GM04504 (cell line): ENCODE measurements at places on chromosomes 5 and 9.

GRCh38 chr5:117888688-117889087 is 1099.7 kb downstream of the DTWD2 start:
- DNase-seq, result no peak

- no peak for DNase-seq
These were observed 100.3 kb downstream of the AOPEP start for GRCh38 chr9:94826644-94827410.

GRCh38 chr5:123104607-123105006 is 15.6 kb downstream of the PRDM6 start:
- no peak for DNase-seq

GRCh38 chr9:126336736-126337325 is 10.2 kb downstream of the MVB12B start:
- no peak for DNase-seq

GRCh38 chr9:78149702-78150291 is 86.1 kb upstream of the CEP78 start:
- no peak for DNase-seq

DNA sequence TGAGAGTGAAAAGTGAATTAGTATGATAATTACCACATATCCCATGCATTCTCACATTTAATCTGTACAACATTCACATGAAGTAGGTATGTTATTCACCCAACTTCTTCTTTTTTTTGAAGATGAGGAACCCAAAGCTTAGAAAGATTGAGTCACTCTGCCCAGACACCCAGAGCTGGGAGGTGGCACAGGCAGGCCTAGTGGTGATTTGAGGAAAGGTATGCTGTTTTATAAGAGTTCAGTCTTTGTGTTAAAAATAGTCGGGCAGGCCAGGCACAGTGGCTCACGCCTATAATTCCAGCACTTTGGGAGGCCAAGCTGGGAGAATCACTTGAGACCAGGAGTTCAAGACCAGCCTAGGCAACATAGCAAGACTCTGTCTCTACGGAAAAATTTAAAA is 285.3 kb downstream of the NR3C1 start:
- DNase-seq, result no peak

DNA sequence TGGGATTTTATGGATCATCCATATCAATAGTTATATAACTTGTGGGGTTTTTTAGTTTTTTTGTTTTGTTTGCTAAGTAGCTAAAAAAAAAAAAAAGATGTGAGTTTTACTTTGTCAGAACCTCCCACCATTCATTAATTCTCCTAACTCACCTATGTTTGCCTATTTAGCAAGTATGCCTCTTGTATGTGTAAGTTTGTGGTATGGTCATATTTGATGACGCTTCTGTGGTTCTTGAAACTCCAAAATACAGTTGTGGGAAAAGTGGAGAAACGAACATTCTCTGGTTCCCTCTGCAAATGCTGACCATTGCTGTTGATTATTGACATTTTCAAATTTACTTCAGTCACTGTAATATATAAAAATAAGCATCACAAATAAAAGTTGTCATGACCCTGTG is 75.7 kb downstream of the PBX3 start:
- no peak for DNase-seq

DNA sequence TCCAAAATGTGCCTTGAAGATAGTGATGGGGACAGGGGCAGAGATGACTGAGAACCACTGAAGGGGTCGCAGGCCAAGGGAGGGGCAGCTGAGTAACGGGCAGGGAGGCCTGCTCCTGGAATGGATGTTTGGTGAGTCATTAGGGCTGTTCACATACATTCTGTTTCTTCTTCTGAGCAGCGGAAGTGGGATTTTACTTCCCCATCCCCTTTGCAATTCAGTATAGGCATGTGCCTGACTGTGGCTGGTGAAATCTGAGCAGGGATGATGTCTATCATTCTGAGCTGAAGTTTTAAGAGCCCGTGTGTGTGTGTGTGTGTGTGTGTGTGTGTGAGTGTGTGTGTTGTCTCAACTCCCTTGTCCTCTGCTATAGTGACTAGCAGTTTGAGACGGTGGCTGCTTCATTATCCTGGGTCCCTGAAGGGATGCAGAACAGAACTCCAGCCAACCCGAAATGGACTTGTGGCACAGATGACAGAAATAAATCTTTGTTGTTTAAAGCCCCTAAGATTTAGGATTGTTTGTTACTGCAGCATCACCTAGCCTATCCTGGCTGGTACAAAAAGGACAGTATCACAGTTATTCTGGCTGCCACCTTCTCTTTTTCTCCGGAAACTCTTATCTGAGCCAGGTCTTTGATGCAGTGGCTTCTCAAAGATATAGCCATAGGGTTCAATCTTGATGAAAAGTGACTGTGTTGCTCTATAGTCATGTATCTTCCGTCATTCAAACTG is 29.2 kb upstream of the TGFBI start:
- peak; percentile 53 for DNase-seq

DNA sequence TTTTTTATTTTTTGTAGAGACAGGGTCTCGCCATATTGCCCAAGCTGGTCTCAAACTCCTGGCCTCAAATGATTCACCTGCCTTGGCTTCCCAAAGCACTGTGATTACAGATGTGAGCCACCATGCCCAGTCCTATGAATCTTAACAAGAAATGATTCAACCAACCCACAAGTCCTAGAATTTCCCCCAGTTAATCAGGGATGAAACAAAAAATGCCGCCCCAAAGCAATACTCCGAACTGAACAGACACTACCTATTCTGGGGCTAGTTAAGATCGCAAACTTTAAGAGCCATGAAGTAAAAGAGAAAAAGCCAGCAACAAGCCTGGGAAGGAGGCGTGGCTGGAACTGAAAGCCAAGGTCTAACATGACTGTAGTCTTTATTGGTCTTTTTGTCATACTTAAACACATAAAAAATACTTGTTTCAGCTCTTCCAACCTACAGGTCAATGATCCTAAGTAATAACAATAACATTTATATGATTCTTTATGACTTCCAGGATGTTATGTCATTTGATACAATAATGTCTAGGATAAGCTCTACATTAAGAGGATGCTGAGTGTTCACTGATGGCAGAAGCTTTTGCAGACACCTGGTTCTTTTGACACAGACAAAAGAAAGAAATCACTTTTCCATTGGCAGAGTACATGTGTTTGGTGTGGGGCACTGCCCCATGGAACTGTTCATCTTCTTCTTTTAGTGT is 361.1 kb upstream of the TLE4 start:
- DNase-seq, result no peak

GRCh38 chr5:73298772-73299630 is 126.0 kb downstream of the TMEM174 start:
- no peak for DNase-seq

GRCh38 chr9:83596899-83597504 is 25.9 kb upstream of the IDNK start:
- DNase-seq, result no peak

GRCh38 chr9:91029650-91030361 is 228.2 kb downstream of the SYK start:
- no peak for DNase-seq

DNA sequence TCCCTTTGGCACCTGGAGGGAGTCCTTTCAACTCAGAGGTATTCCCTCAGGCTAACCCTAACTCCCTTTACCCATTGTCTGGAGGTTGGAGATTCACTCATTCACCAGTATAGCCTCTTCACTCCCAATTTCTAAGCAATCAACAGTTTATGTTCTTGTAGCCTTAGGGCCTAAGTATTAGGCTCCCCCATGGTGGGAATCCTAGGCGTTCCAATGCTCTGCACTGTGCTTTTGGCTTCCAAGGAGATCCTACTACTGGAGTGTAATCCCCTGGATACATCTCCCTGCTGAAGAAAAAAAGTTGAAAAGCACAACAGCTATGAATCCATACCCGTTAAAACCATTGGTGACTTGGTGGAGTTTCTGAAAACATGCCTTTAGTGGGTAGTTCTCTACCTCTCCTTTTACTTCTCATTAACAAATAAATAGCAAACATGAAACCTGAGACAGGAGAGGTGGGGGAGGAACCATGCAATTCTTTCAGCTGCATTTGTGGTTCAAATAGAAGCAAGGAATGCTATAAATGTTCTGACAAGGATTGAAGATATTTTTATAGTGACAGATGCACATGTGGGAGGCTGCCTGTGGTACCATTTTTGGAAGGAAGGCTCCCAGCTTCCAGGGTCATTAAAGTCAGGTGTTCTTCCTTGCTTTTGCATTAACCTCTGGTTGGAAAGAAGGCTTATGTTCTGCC is 397.1 kb downstream of the DMAC1 start:
- no peak for DNase-seq

- no peak for DNase-seq
These were observed 117.3 kb downstream of the ADAMTSL1 start for GRCh38 chr9:18591261-18591660.

- no peak for DNase-seq
These were observed 65.8 kb upstream of the STXBP1 start for GRCh38 chr9:127546125-127546832.

GRCh38 chr5:38290028-38290653 is 31.8 kb downstream of the EGFLAM start:
- DNase-seq, result no peak

- DNase-seq, result no peak
These were observed 290.0 kb upstream of the PRR16 start for GRCh38 chr5:120174089-120174488.

GRCh38 chr5:131545845-131546244 is 89.2 kb downstream of the RAPGEF6 start:
- DNase-seq, result no peak

- DNase-seq, result peak; percentile 74
These were observed 74.4 kb downstream of the GLIS3 start for GRCh38 chr9:4225291-4226028.
